ENCODE measurements at places on chromosomes 12 and 14.

DNA sequence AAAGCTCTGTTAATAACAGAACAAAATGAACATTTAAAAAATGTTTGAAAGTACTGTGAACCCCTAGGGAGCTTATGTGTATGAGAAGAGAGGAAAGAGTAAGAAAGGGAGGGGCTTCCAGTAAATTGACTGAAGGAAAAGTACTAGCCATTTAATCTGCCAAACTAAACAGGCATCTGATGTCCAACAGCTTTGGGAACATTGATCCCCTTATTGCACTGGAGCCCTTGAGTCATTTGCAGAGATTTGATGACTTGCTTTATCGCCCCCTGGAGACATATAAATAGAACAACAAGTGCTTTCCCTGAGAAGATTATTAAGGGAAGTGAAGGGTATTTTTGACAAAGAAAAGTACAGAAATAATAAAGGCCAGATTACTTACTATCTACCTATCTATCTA, 319.3 kb upstream of the NOVA1 start:
- no peak for DNase-seq

GRCh38 chr14:21300892-21301291, 21.0 kb downstream of the RPGRIP1 start:
- DNase-seq, result no peak

DNA sequence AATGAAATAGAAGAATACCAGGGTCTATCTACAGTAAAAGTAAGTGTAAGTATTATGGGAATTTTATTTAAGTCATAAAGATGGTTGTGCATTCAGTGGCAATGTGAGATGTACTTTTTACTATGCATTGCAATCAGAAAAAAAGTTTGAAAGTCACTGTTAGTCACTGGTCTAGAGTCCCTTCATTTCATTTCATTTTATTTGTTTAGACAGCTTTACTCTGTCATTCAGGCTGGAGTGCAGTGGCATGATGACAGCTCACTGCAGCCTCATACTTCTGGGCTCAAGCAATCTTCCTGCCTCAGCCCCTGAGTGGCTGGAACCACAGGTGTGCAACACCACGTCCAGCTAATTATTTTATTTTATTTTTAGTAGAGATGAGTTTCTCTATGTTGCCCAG, 42.6 kb downstream of the TGFB3 start:
- DNase-seq, result no peak

DNA sequence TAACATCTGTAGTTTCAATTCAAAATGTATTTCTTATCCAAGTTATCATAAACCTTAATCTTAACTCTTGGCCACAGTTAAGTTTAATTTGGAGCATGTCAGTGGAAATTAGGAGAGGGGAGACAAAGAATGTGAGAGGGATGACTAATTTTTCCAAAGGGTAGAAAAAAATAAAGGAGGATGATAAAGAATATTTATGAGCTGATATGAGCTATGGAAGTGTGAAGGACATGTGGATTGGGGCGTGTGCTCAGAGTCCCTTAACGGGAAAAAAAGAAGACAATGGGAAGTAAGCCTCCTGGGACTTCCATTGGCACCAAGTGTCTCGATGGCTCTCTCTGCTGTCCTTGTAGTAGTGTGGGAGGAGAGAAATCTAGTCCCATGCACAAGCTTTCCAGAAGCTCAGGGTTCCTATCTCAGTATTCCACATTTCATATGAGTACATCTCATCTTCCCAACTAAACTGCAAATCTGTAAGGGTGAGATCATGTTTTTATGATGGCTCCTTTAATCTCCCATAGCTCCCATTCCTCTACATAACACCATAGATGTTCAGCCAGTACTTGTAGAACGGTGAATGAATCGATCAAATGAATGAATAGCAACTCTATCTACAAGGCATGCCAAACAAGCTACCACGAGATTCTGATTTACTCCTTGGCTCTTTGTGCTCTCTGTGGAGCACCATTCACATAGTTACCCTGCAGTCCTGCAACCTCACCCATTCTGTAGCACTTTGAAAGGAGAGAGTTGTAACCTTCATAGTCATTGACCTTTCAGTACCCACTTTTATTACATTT, 27.4 kb downstream of the BCL2L14 start:
- DNase-seq, result no peak

GRCh38 chr14:70972107-70972976, 65.1 kb downstream of the PCNX1 start:
- peak; percentile 52 for DNase-seq
